ENCODE measurements at places on chromosomes 6 and 20. TPM values are rescaled to one million over a fixed set of nuclear protein-coding genes. Genes with fewer than 3 reads are reported as not detected.

Gene HLA-DQA2
- total RNA-seq: not detected

Gene GNMT
- total RNA-seq: not detected

Gene RAMACL
- total RNA-seq: 2.4 TPM

Gene KCNB1
- total RNA-seq: under 0.01 TPM

Data from epithelial cell of umbilical artery (primary cell).